ENCODE measurements at places on chromosomes 11 and 22.

DNA sequence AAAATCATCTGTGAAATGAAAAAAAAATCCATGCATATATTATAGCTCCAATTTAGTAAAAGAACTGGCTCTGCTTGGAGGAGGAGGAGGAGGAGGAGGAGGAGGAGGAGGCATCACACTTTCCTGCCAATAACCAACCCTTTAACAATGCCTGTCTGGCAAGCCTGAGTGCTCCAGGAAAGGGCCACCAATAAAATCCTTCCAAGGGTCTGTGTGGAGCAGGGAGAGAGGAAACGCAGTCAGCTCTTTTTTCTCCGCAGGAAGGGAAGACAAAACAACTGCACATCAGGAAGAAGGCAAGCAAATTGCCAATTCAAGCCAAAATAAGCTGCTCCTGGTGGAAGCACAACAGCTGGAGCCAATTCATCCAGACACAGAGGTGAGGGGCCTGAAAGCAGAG is 139.0 kb downstream of the KCNC1 start:
- no peak for DNase-seq

GRCh38 chr11:103546236-103546635 is 437.0 kb downstream of the DYNC2H1 start:
- DNase-seq: no peak

DNA sequence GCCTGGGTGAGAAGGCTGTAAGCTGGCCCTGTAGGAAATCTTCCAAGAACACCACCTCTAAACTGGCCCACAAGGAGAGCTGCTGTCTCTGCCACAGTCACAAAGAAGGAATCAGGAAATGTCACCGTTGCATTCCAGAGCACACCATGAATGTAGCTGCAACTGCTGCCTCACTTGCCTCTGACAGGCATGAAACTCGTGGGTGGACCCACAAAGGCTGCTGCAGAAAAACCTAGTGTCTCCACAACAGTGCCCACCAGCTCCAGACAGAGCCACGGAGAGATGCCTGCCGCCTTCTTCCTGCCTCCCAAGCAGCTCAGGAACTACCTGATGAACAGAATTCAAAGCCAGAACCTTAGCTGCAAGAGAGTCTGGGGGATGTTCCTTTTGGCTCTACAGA is 10.5 kb downstream of the DNAJB13 start:
- no peak for DNase-seq

GRCh38 chr11:1532606-1533341 is 39.3 kb downstream of the DUSP8 start:
- no peak for DNase-seq

- DNase-seq: no peak
These were observed 5.8 kb upstream of the NECTIN1 start for GRCh38 chr11:119734788-119735187.

DNA sequence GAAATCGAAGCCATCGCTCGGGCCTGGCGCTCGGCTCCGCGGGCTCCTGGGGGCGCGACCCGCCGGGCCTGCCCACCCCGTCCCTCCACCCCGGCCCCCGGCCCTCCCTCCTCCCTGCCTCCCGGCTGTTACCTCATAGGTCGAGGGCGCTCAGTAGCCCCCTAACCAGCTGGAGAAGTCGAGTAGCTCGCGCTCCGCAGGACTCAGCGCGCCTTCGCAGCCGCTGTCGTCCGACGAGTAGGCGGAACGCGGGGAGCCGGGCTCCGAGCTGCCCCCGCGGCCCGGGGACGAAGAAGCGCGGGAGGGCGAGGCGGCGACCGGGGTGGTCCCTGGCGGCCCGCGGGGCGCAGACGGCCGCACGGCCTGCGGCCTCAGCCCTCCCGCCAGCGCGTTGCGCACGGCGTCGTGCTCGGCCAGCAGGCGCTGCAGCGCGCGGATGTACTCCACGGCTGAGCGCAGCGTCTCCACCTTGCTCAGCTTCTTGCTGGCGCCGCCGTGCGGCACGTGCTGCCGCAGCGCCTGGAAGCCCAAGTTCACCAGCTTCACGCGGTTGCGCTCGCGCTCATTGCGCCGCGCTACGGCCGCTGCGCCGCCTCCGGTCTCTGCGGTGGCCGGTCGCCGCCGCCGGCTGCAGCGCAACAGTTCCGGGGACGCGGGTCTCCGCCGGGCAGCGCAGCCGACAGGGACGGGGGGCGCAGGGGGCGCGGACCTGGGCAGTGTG is 627 bp downstream of the ASCL2 start:
- DNase-seq: peak; percentile 51

DNA sequence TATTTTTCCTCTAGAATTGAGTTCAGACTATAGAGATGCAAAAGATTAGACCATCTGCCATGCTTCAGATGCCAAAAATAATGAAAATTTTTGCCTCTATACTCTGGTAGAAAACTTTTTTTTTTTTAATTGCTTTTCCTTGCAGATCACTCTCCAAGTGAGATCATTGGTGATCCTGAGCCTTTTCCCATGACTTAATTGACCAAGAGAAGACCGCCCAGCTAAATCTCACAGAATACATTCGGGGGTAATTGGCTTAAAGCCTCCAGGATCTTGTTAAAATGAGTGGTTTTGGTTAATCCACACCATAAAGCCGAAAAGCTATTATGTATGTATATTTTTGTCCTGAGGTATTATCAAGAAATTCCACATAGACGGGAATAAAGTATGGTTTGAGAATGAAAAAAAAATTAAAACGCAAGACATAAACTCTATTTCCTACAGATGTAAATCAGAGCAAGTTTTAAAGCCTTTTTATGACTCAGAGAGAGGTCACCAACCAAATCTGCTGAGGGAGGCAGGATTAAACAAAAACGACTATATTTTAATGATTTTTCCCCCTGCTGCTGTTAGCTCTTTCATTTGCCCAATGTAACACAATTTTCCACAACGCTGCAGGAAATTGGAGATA is 64.0 kb downstream of the PARVA start:
- DNase-seq: no peak

All from CD4-positive, alpha-beta T cell treated with Interleukin-4 for 1 hour (primary cell).